ENCODE measurements at places on chromosomes 16 and 17.

- no peak for DNase-seq
Observed at GRCh38 chr16:67841816-67842508, at the start of gene THAP11. Gene THAP11 (plus strand): TSS chr16:67842320. CDS start chr16:67842555, 235 bp downstream.

GRCh38 chr17:42276609-42277341 is 584 bp upstream of the STAT5B start:
- no peak for DNase-seq

DNA sequence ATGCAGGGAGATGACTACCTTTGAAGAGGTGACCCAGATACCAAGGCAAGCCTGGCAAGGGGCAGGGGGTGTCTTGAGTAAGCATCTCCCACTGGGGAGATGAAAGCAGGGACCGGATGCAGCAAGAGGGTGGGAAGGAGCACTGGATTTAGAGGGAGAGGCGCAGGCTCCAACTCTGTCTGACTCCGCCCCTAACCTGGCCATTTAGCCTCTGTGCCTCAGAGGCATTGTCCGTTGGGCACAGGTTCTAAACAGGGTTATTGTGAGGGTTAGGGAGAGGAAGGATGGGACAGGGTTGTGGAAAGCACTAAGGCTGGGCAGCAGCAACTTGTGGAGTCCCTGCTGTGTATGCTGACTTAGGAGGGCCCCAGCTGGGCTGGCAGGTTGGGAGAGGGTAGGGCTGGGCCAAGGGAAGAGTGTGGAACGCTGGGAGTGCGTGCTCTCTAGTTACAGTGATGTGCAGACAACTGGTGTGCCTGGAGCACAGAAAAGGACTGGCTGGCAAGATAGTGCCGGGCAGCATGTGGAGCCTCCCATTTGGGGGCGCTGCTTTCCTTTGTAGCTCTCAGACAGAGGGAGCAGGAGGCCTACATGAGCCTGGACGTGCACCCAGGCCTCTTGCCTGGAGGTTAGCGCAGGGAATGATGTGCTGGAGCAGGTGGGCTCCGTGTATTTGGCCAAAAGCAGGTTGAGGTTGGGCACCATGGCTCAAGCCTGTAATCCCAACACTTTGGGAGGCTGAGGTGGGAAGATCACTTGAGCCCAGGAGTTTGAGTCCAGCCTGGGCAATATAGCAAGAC is 26.2 kb downstream of the TBX2 start:
- DNase-seq: no peak

DNA sequence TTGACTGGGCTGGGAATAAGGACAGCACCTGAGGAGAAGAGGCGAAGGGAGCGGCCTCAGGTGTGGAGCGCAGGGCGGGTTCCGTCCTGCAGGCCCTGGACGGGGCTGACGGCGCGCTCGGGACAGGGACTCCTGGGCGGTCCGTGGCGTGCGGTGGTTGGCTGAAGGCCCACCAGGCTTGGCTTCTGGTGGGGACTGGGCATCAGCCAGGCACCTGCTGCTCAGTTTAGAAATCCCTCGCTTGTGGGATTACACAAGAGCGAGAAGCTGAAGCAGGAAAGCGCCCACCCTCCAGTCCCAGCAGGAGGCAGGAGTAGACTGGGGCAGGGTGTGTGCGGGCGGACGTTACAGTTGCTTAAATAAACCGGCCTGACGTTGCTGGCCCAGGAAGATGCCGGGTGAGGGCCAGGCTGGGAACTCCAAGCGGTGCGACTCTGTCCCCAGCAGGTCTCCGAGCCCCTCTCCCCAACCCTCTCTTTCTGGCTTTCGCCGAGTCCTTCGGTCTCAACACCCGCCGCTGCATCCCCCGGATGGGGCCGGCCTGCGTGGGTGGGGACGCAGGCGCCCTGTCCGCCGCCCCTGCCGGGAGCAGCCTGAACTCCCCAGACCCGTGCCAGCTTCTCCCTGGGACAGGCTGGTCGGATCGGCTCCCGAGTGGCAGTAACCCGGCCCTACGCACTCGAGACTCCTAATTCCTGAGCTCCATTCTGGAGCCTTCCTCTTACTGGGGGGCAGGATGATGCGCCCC is 639 bp downstream of the MIF4GD start:
- DNase-seq: no peak

DNA sequence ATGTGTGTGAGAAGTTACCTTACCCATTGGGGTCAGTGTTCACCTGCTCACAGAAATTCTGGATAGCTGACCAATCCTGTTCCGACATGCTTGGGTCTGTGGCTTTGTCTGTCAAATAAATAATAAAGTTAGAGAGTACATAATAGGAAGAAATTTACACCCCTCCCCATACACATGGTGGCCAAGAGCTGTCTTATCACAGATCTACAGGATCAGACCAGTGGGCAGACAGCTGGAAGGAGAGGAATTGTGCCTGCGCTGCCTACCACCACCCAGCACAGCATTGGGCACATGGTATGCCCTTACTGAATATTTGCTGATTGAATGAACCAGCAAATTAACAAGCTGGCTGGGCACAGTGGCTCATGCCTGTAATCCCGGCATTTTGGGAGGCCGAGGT is 14.6 kb downstream of the GGA2 start:
- DNase-seq: no peak

DNA sequence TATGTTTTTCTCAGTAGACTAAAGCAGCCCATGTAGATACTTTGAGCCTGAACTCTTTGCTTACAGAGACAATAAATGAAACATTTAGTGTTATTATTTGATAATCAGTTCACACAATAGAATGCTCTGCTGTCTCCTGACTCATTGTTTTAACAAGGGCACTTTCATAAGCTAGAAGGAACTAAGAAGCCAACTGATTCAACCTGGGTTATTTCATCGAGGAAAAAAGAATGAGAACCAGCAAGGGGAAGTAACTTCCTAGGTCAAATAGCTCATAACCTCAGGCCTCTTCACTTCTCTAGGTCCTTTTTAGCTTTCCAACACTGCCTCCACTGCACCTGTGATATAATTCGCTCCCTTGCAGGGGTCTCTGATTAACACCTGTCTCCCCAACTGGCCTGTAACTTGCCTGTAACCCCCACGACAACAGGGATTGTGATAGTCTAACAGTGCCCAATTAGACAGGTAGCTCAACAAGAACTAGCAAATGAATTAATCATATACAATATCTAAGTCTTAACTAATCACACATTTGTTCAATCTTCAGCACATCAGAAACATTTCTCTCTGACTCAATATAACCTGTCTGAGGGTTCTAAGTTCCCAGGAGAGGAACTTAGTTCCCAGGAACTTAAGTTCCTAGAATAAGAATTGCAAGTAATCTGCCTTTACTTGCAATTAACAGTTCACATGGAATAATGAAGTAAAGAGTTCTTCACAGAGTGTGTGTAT is 34.8 kb downstream of the RFFL start:
- no peak for DNase-seq

DNA sequence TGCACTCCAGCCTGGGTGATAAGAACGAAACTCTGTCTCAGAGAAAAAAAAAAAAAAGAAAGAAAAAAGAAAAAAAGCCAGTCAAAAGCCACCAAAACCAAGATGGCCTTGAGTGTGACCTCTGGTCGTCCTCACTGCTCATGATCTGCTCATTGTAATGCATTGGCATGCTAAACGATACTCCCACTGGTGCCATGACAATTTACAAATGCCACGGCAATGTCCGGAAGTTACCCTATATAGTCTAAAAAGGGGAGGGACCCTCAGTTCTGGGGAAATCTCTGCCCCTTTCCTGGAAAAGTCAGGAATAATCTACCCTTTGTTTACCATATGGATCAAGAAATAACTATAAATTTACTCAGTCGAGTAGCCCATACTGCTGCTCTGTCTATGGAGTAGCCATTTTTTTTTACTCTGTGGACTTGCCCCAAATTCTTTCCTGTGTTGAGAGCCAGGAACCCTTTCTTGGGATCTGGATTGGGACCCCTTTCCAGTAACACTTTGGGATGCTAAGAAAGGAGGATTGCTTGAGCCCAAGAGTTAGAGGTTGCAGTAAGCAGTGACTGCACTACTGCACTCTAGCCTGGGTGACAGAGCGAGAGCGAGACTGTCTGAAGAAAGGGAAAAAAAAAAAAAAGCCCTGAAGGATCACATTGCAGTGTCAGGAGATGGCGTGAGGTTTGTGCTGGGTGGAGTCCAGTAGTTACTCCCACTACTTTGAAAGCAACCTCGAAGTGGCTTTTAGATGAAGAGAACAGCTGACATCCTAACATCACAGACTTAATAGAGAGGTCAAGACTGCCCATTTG is 3.7 kb upstream of the TMEM231 start:
- DNase-seq: no peak

DNA sequence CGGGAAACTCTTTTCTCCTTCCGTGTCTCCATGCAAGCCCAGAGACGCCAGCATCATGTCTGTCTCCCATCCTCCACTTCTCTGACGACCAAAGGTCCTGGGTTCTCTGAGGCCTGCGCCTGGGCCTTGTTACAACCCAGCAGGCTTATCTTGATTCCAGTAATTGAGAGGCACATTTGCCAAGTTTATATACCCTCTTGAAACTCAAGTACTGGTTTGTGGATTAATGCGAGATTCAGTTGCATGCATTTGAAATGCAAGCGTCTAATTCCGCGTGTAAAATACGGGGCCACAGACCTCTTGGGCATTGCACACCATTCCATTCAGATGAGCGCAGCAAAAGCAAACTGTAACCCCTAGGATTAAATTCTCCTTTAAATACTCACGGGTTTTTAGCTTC is 28.7 kb upstream of the CRISPLD2 start:
- no peak for DNase-seq

- no peak for DNase-seq
Observed at GRCh38 chr17:21001111-21001812, 41.5 kb downstream of the USP22 start.

DNA sequence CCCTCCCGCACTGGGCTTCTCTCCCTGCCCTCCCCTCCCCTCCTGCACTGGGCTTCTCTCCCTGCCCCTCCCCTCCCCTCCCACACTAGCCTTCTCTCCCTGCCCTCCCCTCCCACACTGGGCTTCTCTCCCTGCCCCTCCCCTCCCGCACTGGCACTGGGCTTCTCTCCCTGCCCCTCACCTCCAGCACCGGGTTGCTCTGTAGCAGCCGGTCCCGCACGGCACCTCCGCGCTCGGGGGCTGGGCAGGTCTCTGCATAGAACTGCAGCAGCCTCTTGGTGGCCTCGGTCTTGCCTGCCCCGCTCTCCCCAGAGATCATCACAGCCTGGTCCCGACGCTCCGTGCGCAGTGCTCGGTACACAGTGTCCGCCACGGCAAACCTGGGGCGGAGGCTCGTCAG is 9.8 kb downstream of the MYO1C start:
- no peak for DNase-seq

- no peak for DNase-seq
Observed at GRCh38 chr17:66943484-66943883, 21.0 kb upstream of the CACNG4 start.

DNA sequence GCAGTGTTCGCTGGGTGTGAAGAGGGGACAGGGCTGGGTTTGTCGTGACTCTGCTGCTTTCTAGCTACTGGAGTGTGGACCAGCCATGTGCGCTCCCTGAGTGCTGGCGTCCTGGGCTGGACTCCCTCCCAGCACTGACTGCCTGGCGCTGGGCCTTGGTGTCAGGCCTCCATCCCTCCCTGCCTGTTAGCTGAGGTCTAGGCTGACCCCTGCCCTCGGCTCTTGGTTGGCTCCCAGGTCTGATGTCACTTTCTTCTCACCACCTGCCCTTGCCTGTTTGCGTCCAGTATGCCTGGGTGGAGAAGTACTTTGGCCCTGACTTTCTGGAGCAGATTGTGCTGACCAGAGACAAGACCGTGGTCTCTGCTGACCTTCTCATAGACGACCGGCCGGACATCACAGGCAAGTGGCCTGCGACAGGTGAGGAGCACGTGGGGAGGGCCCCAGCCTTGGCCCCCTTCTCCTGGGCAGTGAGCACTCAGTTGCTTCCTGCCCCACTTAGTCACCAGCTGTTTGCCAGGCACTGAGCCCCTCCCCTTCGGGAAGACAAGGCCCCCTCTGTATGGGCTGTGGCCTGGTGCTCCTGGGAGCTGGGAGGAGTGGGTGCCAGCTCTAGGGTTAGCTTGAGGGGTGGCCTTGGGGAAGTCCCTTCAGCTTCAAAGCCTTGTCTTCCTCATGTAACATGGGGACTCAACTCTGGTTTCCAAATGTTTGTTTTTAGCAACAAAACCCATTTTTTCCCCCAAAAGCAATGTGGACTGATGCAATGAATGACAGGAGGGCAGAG is 41.5 kb downstream of the NT5M start:
- DNase-seq: no peak

- no peak for DNase-seq
Observed at GRCh38 chr16:74999609-75000480, 1.0 kb downstream of the ZNRF1 start.

All from cerebellar nuclear complex (tissue), 1 donor.